ENCODE measurements at places on chromosomes 12 and 14.

- no peaks in the 10 kb centered on the region for H3K36me3 ChIP-seq
- DNase-seq = peak; percentile 30
- H3K4me1 ChIP-seq = peaks cover 10% of the 10 kb centered on the region
- no peaks in the 10 kb centered on the region for H3K27me3 ChIP-seq
These were observed 1.3 kb downstream of the RASSF3 start for GRCh38 chr12:64611341-64612284.

GRCh38 chr14:100504372-100505078, 82.7 kb downstream of the BEGAIN start:
- no peak overlapping the region for H3K4me3 ChIP-seq
- no peaks in the 10 kb centered on the region for H3K36me3 ChIP-seq
- H3K27ac ChIP-seq = no peak overlapping the region

- H3K27me3 ChIP-seq = no peaks in the 10 kb centered on the region
- no peak for DNase-seq
- no peaks in the 10 kb centered on the region for H3K4me1 ChIP-seq
- no peak overlapping the region for H3K4me3 ChIP-seq
- H3K27ac ChIP-seq = no peak overlapping the region
These were observed 38.6 kb downstream of the CHGA start for GRCh38 chr14:92961567-92961855.

DNA sequence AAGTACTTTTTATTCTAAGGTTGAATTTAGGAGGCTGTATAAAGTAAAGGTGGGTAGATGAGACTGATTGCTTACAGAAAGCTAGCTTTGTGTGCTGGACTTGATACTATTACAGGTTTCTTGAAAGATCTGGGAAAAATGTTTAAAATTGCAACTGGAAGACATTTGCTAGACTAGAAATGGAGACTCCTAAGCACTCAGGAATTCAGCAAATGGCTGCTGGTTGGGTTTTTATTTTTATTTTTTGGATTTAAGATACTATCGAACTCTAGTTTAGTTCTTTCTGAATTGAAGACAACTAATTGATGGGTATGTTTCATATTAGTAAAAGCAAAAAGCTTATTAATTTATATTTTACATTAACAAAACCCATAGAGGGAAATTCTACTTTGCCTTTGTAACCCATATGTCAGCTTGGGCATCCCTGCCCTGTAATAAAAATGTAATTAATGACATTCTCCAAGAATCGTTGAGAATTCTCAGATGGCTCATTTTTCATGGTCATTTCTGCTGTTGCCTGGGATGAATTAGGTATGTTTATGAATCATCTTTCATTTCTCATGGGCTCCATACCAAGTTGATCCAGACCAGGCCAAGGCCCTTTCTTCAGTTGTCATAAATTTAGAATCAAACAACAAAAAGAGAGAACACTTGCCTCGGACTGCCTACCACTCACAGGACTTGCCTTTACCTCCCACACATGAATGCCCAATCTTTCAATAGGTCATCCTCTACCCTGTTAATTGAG, 102.1 kb downstream of the ERGIC2 start:
- no peak for DNase-seq
- H3K4me3 ChIP-seq = no peak overlapping the region
- no peaks in the 10 kb centered on the region for H3K36me3 ChIP-seq
- no peak overlapping the region for H3K27ac ChIP-seq

DNA sequence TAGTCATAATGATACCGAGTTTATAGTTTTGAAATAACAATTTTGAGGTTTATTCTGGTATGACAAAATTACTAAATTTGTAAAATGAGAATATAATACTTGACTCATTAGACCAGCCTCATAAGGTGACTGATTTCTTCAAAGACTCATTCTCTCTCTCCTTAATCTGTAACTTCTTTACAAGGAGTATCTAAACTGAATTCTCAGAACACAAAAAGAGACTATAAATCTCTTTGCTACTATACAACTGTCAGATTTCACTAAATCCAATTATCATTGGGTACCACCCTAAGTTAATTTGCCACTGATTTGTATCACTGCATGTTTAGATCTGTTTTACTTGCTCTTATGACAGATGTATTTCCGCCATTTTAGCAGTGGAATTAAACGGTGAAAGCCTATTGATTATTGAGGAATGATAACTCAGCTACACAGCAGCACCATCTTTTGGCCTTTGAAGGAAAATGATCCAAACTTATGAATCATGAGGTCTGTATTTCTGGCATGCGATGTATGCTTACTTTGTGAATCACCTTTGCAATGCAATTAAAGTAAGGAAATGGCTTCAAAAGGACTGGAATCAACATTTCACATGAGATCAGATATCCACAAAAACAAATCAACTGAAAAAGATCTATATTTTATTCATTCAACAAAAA, 161.2 kb downstream of the RERGL start:
- peak; percentile 84 for DNase-seq
- H3K4me1 ChIP-seq = peaks cover 24% of the 10 kb centered on the region
- H3K36me3 ChIP-seq = no peaks in the 10 kb centered on the region
- no peak overlapping the region for H3K4me3 ChIP-seq
- no peaks in the 10 kb centered on the region for H3K27me3 ChIP-seq
- no peak overlapping the region for H3K27ac ChIP-seq

GRCh38 chr12:47317175-47317915, 237.6 kb upstream of the AMIGO2 start:
- peaks cover 7% of the 10 kb centered on the region for H3K4me1 ChIP-seq
- H3K4me3 ChIP-seq = no peak overlapping the region
- no peaks in the 10 kb centered on the region for H3K36me3 ChIP-seq
- H3K27ac ChIP-seq = no peak overlapping the region
- H3K27me3 ChIP-seq = no peaks in the 10 kb centered on the region

DNA sequence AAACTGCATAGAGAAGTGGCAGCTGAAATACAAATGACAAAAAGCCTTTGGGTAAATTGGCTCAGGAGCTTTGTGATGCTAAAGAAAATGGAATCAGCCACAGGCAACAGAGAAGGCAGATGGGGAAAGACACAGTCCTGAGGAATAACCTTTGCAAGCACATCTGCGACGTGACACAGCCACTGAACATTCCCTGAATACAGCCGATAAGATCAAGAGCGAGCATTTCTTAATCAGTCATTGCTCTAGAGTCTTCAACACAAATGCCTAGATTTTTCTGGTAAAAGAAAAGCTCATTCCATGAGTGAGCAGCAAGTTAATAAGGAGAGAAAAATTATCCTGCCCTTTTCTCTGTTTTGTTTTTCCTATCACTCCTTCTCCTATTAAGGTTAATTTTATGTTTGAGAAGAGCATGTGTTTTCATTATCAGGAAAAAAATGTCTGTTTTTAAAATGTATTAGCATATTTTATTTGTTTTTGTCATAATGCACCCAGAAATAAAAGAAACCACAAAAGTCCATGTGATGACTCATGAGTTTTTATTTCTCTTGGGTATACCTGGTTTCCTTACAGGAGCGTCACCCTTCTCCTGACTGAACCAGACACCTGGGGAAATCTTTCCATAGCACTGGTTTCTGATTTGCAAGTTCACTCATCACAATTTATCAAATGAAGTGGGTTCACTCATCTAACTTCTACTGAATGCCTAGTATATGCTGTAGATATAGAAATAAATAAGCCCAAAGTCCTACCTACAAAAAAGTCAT, 45.4 kb upstream of the PCED1B start:
- H3K27ac ChIP-seq = no peak overlapping the region
- H3K4me3 ChIP-seq = no peak overlapping the region
- no peaks in the 10 kb centered on the region for H3K27me3 ChIP-seq

- H3K4me3 ChIP-seq = no peak overlapping the region
- H3K27me3 ChIP-seq = no peaks in the 10 kb centered on the region
- no peak overlapping the region for H3K27ac ChIP-seq
- H3K36me3 ChIP-seq = no peaks in the 10 kb centered on the region
- DNase-seq = no peak
These were observed 23.7 kb upstream of the CLEC14A start for GRCh38 chr14:38279572-38279971.

DNA sequence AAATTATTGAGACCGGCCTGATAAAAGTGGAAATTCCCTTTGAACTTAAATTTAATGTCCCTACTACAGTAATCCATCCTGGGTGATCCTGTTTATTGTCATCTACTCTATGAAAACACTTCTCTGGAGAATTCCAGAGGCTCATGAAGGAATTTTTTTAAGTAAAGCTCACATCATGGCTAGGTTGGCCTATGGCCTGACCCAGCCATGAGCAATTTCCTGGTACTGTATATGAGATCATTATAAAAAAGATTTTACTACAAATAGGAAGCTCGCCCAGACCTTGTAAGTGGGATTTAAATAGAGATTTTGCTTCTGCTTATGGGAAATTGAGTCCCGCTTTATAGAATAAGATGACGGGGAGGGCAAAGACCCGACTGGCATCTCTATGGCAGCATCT, 215.5 kb downstream of the DPF3 start:
- H3K4me1 ChIP-seq = no peaks in the 10 kb centered on the region
- H3K27ac ChIP-seq = no peak overlapping the region
- no peak overlapping the region for H3K4me3 ChIP-seq
- H3K27me3 ChIP-seq = no peaks in the 10 kb centered on the region

DNA sequence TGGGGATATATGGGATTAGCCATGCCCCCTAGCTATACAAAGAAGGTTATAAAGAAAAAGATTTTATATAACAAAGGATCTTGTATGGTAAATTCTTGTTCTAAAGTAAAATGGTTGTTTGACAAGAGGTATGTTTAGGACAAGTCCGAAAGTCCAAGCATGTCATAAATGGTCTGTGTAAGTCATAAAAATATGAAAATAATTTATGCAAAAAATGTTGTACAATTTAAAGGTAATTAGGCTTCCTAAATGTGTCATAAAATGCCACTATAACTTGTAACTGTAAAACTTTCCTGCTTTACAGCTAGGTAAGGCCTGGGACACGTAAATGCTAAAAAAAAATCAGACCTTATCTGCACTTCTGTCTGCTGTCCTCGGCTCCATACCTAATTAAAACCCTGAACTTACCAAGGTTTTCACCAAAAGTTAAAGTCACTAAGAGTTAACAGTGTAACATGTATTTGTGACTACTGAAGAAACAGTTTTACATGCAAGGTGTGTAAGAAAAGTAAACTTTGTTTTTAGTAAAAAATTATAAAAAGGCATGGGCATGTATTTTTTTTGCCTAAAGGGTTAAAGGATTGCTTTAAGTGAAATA, 110.0 kb upstream of the RESF1 start:
- peak; percentile 38 for DNase-seq
- no peak overlapping the region for H3K27ac ChIP-seq
- H3K4me3 ChIP-seq = no peak overlapping the region
- no peaks in the 10 kb centered on the region for H3K4me1 ChIP-seq
- H3K36me3 ChIP-seq = no peaks in the 10 kb centered on the region

DNA sequence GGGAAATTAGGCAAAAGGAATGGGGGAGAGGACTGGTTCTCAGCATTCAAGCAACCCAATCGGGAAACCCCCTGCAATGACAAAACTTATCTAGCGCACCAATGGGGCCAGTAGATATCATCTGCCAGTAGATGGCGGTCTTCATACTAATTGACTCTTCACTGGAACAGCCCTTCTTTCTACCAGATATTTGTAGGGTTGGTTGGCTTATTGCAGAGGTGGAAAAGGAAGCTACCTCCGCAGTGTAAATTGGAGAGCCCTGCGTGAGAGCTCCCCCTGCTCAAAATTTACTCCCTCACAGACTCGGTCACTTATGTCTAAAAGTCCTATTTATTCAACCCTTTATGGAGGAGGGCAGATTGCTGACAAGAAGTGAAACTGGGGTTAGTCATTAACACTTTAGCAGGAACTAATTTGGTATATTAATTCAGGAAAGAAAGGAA, 166.1 kb upstream of the CCND2 start:
- no peak overlapping the region for H3K27ac ChIP-seq
- no peaks in the 10 kb centered on the region for H3K36me3 ChIP-seq
- peak; percentile 66 for DNase-seq
- peaks cover 9% of the 10 kb centered on the region for H3K27me3 ChIP-seq
- H3K4me1 ChIP-seq = no peaks in the 10 kb centered on the region

GRCh38 chr12:3493859-3494176, 2.8 kb downstream of the PRMT8 start:
- no peak for DNase-seq
- H3K27me3 ChIP-seq = peaks cover 92% of the 10 kb centered on the region
- H3K4me1 ChIP-seq = no peaks in the 10 kb centered on the region
- no peaks in the 10 kb centered on the region for H3K36me3 ChIP-seq

- DNase-seq = peak; percentile 15
- H3K27ac ChIP-seq = no peak overlapping the region
- no peaks in the 10 kb centered on the region for H3K36me3 ChIP-seq
- H3K4me3 ChIP-seq = no peak overlapping the region
These were observed 75.8 kb upstream of the SOX5 start for GRCh38 chr12:24025153-24025798.

- no peaks in the 10 kb centered on the region for H3K27me3 ChIP-seq
- H3K36me3 ChIP-seq = no peaks in the 10 kb centered on the region
These were observed 96.9 kb downstream of the SETD3 start for GRCh38 chr14:99383472-99384449.

DNA sequence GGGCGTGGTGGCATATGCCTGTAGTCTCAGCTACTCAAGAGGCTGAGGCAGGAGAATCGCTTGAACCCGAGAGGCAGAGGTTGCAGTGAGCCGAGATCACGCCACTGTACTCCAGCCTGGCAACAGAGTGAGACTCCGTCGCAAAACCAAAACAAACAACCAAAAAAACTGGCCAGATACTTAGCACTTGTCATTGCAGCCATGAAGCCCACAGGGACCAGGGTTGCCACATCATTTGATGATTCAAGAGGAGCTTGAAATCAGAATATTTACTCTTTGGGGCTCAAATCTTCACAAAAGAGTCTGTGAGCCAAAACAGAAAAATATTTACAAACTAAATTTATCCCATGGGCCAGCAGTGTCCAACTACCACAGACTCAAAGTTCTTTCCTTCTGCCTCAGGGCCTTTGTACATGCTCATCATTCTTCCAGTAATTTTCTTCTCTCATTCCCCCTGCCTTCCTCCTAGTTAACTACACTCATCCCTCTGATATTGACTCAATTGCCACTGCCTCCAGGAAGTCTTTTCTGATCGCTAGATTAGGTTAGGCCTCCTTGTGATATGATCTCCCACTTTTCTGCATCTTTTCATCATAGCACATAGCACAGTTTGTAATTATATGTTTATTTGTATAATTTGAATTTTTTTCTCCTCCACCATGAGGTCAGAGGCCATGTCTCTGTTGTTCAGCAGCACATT, 130.8 kb upstream of the PLEKHG7 start:
- DNase-seq = no peak
- no peak overlapping the region for H3K4me3 ChIP-seq
- no peak overlapping the region for H3K27ac ChIP-seq
- H3K4me1 ChIP-seq = no peaks in the 10 kb centered on the region
- no peaks in the 10 kb centered on the region for H3K36me3 ChIP-seq

Measured in A673 (cell line).